ENCODE measurements at places on chromosomes 1 and 21.

DNA sequence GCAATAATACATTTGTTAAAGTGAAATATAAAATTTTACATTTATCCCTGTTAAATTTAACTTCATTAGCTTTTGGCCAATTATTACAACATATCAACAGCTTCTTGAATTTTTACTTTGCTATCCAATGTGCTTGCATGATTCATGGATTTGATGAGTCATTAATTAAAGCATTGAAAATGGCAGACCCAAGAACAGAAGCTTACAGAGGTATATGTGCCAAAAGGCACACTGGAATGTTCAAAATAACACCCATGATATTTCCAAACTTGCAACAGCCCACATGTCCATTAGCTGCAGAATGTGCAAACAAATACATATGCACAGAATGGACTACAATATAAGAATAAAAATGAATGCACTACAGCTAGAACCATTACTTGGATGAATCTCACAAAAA is 76.4 kb upstream of the MAN1A2 start:
- no peak for DNase-seq

DNA sequence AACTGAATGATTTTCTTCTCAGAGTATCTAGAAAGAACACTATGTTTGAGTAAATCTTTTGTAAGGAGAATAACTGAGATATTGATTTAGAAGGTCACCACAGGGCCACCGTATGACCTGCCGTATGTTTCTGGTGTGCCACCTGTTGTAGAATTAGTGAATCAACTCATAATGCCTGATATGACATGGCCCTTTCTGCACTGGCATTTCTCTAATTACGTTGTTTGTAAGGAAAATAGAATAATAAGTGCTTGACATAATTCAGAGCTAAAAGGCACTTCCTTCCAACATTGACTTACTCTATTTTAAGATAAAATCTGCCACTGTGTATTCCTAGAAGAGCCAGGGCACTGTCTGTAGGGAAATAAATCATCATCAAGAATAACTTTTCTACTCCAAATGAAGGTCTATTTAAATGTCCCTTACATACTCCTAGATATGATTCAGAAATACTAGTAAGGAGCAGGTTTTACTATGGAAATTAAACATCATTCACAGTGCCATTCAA is 101.7 kb downstream of the PHTF1 start:
- peak; percentile 13 for DNase-seq

DNA sequence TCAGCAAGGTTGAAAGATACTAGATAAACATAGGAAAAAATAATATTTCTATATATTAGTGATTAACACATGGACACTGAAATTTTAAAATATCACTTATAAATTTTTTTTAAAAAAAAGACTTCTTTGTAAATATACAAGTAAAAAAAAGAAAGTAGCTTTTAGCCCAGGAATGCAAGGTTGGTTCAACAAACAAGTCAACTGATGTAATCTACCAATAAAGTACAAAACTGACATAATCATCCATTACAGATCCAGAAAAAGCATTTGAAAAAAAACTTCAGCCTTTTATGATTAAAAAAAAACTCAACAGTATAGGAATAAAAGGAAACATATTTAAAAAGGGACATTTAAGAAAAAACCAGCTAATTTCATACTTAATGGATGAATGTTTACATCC is 48.4 kb downstream of the TRMT1L start:
- DNase-seq, result no peak

- no peak for DNase-seq
Measured at GRCh38 chr1:98735756-98736155, 74.2 kb downstream of the SNX7 start.

DNA sequence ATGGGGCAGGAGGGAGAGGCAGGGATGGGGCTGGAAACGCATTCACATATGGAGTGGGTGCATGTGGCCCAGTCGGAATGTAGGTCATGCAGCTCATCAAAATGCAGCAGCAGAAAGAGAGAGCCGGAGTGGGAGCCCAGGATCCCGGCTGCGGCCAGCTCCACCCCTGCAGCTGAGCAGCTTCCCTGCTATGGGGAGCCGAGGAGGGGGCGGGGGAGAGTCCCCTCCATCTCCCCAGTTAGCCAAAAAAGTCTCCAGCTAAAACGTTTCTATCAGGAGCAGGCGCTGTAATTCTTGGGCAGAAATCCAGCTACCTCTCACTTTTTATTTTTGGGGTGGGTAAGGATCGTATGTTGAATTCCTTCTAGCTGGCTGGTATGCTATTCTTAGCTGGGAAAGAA is 39.7 kb downstream of the MRPL37 start:
- no peak for DNase-seq
